ENCODE measurements at places on chromosomes 12 and 14. TPM values are rescaled to one million over a fixed set of nuclear protein-coding genes. Genes with fewer than 3 reads are reported as not detected.

The CCDC77 gene
- 19.6 TPM for total RNA-seq

The ZFHX2 gene
- total RNA-seq: 0.15 TPM

The ADAM21 gene
- total RNA-seq: 1.0 TPM

The CCDC92 gene
- total RNA-seq: 8.0 TPM

The NYNRIN gene
- 1.7 TPM for total RNA-seq

The GNB3 gene
- 0.36 TPM for total RNA-seq

The EML5 gene
- 0.36 TPM for total RNA-seq

The AQP2 gene
- total RNA-seq: not detected

The CLEC12A gene
- not detected for total RNA-seq

Measured in melanocyte of skin (primary cell).